ENCODE measurements at places on chromosomes 11 and 22. TPM values are rescaled to one million over a fixed set of nuclear protein-coding genes. Genes with fewer than 3 reads are reported as not detected.

Gene SLC22A6
- not detected for total RNA-seq

Gene CRYBA4
- total RNA-seq = not detected

Gene ANO1
- 0.26 TPM for total RNA-seq

Gene HPX
- total RNA-seq = 0.83 TPM

Gene SLC1A2
- total RNA-seq = 2.1 TPM

Gene MEI1
- 0.33 TPM for total RNA-seq

Gene TRIM51
- not detected for total RNA-seq

Gene HBG2
- total RNA-seq = not detected

Gene C11orf52
- 0.51 TPM for total RNA-seq

Gene RIMBP3C
- total RNA-seq = 0.50 TPM

Gene SCUBE1
- total RNA-seq = 0.51 TPM

Gene OSBP2
- total RNA-seq = 0.51 TPM

Gene EI24
- 107 TPM for total RNA-seq

Gene PKDREJ
- under 0.01 TPM for total RNA-seq

Gene FOLR3
- total RNA-seq = 0.99 TPM

Gene CD3G
- total RNA-seq = not detected

Gene PLAAT2
- not detected for total RNA-seq

Gene PARVG
- total RNA-seq = not detected

Gene C22orf31
- 0.17 TPM for total RNA-seq

Gene AQP11
- 11.2 TPM for total RNA-seq

Gene JHY
- total RNA-seq = 2.1 TPM

Gene CEP126
- 1.8 TPM for total RNA-seq

Gene APLNR
- not detected for total RNA-seq

Gene CASP5
- 0.26 TPM for total RNA-seq

Gene PLAAT4
- total RNA-seq = 108 TPM

Gene SLC5A4
- total RNA-seq = not detected

Gene VPREB1
- not detected for total RNA-seq

Gene C22orf39
- total RNA-seq = 16.2 TPM

Gene KCNJ1
- total RNA-seq = not detected

Gene SYT7
- total RNA-seq = 9.2 TPM

Gene BRSK2
- total RNA-seq = 0.33 TPM

Gene OR10A2
- total RNA-seq = not detected

Gene PTPN5
- total RNA-seq = not detected

Gene PGGHG
- total RNA-seq = 8.5 TPM

Gene GNAZ
- total RNA-seq = 1.3 TPM

Gene HORMAD2
- not detected for total RNA-seq

Gene ISX
- not detected for total RNA-seq

Gene SYT9
- total RNA-seq = not detected

Gene NNMT
- 639 TPM for total RNA-seq

Gene NXPE1
- not detected for total RNA-seq

Gene HMOX1
- 243 TPM for total RNA-seq

Gene TIMP3
- total RNA-seq = 145 TPM

Gene TP53AIP1
- total RNA-seq = not detected

Gene APOBEC3G
- 22.1 TPM for total RNA-seq

Gene PLEKHB1
- total RNA-seq = 2.5 TPM

Gene ARL14EP
- 33.9 TPM for total RNA-seq

Gene IGF2
- 0.17 TPM for total RNA-seq

Gene PTPRCAP
- total RNA-seq = under 0.01 TPM

Gene FAM180B
- not detected for total RNA-seq

Gene UPK2
- total RNA-seq = not detected

Gene PKP3
- total RNA-seq = 0.83 TPM

Gene ANGPTL5
- 0.77 TPM for total RNA-seq

Gene P4HA3
- total RNA-seq = 4.1 TPM

Gene ZNF74
- 13.0 TPM for total RNA-seq

Gene GPR83
- not detected for total RNA-seq

Gene GRAP2
- not detected for total RNA-seq

Gene SLC5A12
- not detected for total RNA-seq

Gene GAB4
- total RNA-seq = not detected

Gene RAPSN
- total RNA-seq = 0.17 TPM

Gene KCNJ11
- total RNA-seq = not detected
